ENCODE measurements at places on chromosomes 3 and 15.

DNA sequence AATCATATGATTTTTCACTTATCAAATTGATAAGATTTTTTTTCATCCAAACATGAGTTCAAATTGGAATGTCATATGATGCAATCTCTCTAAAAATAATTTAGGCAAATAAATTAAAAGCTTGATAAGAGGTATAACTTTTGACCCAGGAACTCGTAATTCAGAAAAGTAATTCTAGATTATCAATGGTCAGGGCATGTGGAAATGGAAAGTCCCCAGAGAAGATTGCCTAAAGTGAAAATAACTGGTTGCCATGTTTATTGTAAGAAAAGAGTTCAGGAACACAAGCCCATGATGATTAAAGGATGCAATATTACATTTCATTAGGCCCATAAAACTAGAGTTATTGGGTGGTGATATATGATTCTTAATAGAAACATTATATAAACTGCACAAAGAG, 1514.8 kb downstream of the SI start:
- DNase-seq = no peak

- DNase-seq = no peak
These were observed 84.1 kb downstream of the PPCDC start for GRCh38 chr15:75107516-75107907.

GRCh38 chr3:104768886-104769285, 597.8 kb upstream of the ALCAM start:
- DNase-seq = no peak

GRCh38 chr3:82012775-82013174, 251.3 kb upstream of the GBE1 start:
- DNase-seq = no peak

DNA sequence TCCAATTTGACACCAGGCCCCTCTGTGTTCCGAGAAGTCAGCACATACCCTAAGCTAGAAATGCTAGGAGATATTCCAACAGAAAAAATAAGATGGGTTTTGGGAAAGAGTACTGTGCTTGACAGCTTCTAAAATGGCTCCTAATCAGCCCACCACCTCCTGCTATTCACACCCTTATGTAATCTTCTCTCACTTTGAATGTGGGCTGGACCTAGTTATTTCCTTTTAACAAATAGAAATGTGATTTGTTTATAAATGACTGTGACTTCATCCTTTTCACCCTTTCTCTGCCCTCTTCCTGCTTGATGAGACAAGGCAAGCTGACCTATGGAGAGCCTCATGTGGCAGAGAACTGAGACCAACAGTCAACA, 961.1 kb downstream of the FHIT start:
- DNase-seq = no peak

DNA sequence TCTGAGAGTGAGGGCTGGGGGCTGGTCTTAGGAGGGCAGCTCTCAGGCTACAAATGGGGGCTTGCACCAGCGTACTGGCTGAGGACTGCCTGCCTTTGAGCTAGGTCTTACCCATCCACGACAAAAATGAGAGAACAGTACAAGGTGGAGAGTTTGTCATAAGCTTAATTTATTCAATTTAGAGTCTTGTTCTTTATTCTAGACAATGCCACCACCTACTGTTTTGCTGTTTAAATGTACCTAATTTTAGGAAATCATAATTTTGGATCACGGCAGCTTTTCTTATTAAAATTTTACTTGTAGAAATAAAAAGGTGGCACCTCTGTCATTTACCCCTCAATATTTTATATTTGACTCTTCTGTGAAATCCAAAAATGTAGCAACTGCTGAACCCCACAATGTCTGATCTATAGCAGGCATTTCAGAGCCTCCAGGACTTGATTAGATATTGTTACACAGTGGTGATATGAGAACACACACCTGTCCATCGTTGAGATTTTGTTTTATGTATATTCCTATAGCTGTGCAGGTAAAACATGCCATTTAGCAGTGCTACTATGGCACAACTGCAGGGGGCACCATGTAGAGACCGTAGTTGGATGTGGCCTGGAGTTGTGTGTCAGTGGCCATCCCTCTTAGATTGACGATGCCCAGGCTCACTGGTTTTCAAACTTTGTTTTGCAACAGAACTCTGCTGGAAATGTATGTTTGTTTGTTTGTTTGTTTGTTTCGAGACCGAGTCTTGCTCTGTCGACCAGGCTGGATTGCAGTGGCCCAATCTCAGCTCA, 88.6 kb downstream of the SLCO3A1 start:
- DNase-seq = no peak

DNA sequence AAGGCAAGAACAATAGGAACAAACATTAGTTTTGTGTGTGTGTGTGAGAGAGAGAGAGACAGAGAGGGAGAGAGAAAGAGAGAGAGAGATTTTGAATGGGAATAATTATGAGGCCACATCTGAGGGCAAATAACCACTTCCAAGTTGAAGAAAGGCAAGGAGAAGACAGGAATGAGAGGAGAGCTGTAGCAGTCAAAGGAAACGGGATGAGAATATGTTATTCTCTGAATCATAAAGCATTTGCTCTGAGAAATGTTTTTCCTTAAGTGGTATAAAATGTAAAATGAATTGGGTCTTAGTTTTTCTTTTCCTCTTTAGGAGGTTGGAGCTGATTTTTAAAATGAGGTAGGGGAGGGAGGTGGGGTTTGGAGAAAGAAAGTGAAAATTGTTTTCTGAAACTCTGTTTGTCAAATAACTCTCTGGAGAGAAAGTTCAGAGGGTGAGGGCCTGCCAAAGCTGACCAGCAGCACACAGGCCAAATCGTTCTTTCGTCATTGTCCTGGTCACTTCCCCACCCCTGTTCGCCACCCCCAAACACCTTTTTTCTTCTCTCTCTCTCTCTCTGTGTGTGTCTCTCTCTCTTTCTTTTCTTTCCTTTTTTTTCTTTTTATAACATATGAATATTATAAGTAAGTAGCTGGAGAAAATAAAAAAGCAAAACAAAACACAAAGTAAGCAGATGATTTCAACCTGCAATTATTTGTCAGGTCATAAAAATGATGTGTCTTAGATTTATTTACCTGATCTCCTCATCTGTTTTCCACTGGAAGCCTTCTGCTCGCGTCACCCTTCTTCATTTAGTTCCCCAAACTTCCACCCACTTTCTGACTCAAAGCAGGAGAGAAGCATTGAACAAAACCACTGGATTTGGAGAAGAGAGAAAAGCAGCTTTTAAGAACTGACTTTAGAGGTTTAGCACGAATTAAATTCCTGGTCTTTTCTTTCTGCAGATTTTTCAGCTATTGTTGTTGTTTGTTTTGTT, 110.6 kb downstream of the LPP start:
- DNase-seq = no peak

- peak; percentile 66 for DNase-seq
These were observed at the start of gene DCUN1D1 for GRCh38 chr3:182980204-182981037. Gene DCUN1D1, minus strand, starts transcription at chr3:182980538. Its CDS starts 49 bp downstream, at chr3:182980489.

DNA sequence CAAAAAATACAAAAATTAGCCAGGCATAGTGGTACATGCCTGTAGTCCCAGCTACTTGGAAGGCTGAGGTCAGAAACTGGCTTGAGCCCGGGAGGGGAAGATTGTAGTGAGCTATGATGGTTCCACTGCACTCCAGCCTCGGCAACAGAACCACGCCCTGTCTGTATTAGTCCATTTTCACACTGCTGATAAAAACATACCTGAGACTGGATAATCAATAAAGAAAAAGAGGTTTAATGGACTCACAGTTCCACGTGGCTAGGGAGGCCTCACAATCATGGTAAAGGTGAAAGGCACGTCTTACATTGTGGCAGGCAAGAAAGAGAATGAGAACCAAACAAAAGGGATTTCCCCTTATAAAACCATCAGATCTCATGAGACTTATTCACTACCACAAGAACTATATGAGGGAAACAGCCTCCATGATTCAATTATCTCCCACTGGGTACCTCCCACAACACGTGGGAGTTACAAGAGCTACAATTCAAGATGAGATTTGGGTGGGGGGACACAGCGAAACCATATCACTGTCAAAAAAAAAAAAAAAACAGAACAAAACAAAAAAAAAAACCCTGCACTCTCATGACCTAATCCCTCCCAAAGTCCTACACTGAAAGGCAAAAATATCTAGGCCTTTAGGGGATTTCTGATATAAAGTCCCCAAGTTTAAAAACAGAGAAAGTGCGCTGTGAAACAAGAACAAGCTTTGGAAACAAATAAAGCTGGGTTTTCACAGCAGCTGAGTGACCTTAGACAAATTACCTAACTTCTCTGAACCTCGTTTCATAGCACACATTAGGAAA, 224.7 kb downstream of the IGSF11 start:
- no peak for DNase-seq

DNA sequence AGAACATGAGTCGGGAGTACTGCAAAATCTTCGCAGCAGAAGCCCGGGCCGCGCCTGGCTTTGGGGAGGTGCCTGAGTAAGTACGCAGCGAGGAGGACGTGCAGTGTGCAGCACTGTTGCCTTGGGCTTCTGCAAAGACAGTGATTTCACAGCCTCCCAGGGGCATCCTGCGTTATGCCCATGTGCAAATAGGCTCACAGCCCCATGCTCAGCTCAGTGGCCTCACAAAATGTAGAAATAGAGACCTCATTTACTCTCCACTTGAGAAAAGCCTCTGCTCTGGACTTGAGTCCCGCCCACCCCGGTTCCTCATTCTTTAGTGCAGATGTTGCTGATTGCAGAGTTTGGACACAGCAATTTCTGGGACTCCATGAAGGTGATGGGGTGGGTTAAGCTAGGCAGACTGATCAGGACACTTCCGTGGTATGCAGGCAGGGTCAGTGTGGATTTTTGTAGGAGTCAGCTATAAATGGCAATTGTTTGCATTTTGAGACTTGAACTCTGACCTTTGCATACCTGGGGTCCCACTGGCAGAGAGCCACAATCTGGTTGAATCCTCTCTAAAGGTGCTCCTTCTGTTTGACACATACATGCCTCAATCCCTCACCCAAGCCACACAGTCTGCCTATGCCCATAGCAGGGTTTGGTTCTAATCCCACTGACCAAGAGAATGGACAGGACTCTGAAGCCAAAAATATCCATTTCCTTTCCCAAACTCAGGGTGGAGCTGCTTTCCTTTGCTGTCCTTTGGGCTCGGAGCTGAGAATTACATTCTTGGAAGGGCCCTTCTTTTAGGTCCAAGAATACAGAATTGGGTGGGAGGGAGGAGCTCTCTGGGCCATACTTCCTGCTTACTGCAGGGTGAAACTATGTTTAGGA, 20.7 kb upstream of the SLC28A1 start:
- no peak for DNase-seq

- DNase-seq = no peak
These were observed 46.3 kb downstream of the GASK1A start for GRCh38 chr3:43025423-43025822.

DNA sequence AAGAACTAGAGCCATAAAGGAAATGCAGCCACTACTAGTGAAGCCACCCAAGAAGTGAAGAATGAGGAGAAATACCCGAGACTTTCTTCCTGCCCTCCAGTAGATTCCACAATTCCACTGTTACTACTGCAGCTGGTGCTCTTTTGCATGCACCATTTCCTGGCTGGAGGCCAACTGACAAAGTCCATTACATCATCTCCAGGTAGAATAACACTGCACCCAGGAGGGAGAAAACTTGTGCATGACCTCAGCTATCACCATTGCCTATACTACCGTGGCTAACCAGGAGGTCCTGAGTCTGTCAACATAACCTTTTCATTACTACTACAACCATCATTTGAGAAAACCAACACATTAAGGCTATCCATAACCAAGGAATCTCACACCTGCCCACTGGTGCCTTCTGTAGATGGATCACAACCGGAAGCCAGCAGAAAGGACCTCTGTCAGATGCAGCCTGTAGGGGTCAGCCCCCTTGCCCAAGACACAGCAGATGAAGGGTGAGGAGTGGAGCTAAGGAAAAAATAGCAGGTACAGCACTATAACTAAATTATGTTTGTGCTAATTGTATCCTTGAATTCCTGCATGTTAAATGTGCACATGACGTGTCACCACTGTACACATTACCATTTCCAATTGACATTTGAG, 200.8 kb upstream of the C2CD4B start:
- no peak for DNase-seq

GRCh38 chr15:52023169-52023922, 4.3 kb downstream of the MAPK6 start:
- DNase-seq = no peak

- no peak for DNase-seq
These were observed 55.0 kb upstream of the PRR23E start for GRCh38 chr3:127137757-127138536.

- DNase-seq = peak; percentile 17
These were observed 23.5 kb upstream of the TSC22D2 start for GRCh38 chr3:150384296-150385212.

DNA sequence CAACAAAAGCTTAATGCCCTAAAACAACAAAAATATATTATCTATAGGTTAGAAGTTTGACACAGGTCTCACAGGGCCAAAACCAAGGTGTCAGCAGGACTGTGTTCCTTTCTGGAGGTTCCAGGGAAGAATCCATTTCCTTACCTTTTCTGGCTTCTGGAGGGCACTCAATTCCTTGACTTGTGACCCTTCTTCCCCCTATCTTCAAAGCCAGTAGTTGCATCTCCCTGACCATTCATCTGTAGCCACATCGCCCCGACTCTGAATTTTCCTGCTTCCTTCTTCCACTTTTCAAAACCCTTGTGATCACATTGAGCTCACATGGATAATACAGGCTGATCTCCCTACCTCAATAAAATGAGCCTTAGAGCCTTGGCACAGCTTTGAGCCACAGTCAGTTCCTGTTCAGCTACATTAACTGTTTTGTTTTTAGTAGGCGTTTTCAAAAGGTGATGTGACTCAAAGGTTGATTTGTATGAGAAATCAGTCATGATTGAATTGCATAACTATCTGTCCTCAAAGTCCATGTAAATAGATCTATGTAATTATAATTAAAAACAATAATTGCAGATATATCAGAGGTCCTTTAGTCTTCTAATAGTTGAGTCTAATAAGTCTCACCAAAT, 12.4 kb downstream of the PFN2 start:
- DNase-seq = no peak

- no peak for DNase-seq
These were observed 184.6 kb downstream of the ATP10A start for GRCh38 chr15:25678500-25678855.

GRCh38 chr15:69956417-69956816, 141.3 kb downstream of the TLE3 start:
- no peak for DNase-seq

- no peak for DNase-seq
These were observed 35.0 kb upstream of the VPS8 start for GRCh38 chr3:184776916-184777315.

- DNase-seq = no peak
These were observed 9.8 kb upstream of the CNTN3 start for GRCh38 chr3:74624301-74624700.

DNA sequence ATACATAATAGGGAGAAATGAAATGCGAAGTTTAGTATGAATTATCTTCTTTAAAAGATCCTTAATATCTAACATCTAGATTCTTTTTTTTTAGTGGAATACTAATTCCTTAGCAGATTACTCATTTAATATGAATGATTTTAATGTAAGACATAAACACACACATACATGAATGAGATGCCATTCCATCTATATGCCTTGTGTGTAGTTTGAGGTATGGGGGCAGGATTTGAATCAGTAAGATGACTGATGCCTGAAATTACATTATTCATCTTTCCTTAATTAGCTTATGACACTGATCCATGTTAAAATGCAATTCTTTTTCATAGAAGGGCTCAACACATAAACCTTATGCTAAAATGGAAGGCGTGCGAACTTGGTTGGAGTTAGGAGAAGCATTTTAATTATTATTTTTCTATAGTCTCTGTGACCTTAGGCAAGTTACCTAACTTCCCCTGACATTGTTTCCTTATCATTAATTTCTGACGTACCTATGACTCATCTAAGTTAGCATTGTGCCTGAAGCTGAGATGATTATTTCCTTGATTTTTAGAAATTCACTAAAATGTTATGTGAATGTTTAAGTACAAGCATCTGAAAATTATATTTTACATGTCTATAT, 10.8 kb upstream of the BNIP2 start:
- DNase-seq = no peak

GRCh38 chr3:39269528-39269927, 10.3 kb downstream of the CX3CR1 start:
- DNase-seq = no peak
